ENCODE measurements at places on chromosomes 4 and X. TPM values are rescaled to one million over a fixed set of nuclear protein-coding genes. Genes with fewer than 3 reads are reported as not detected.

GRCh38 chr4:167555338-167556022 is 321.2 kb upstream of the SPOCK3 start:
- DNase-seq: no peak

DNA sequence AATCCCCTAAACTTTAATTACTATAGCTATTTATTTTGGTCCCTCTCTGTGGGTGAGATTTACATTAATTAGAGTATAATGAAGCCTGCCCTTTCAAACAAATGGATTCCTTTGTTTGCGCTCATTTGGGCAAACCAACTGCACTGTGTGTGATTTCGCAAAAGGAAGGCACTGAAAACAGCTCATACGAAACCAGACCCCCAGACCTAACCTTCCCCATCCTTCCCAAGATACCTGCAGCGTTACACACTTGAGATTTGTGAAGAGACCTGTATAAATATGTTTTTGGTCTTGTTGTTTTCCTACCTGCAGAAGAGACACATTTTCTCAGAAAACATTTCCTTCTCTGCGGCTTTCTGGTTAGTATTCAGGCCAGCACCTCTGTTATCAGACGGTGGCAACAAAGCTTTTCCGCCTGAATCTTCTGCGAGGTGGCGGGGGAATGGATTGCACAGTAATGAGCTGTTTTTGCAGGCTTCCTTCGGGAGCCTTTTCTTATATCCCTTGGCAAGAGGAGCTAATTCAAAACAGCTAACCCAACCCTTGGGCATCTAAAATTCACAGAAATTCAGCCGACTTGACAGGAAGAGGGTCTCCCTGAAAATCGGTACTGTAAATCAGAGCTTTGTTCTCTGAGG is 47.6 kb downstream of the CBLL2 start:
- DNase-seq: no peak

GRCh38 chrX:47960406-47960805 is 43.4 kb downstream of the ZNF182 start:
- DNase-seq: no peak

GRCh38 chr4:74206088-74206825 is 48.3 kb downstream of the MTHFD2L start:
- DNase-seq: no peak

GRCh38 chr4:182137343-182137742 is 105.9 kb upstream of the TENM3 start:
- no peak for DNase-seq

DNA sequence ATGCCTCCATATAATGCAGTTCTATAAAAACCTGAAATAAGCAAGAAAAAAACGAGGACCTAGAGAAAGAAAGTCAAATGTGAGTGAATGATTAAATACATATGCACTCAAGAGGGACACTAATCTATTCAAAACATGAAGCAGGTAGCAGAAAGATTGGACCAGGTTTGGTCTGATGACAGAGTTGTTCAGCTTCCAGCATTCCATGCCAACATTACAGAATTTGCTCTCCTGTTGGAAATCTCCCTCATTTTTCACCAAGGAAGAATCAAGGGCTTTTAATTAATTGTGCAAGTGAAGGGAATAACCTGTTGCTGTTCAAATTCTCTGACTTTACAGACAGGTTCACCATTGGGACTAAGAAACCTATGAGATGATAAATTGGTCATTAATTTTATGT is 379.0 kb upstream of the RASGEF1B start:
- no peak for DNase-seq

DNA sequence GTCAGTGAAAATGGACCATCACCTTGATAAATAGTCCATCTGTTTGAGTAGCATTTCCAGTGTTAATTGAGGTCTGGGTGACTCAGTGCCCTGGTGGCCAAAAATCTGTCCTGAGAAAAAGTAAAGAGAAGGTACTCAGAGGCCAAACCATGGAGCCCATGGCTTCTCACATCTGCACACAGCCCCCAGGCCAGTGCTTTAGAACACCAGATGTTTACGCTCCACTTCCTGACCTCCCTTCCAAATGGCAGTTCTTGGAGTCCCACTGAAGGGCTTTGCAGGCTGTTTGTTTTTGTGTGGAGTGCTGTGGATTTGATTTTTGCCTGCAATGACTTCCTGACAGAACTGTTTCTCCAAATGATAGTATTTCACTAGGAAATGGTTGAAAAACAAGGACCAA is 60.2 kb upstream of the GPC4 start:
- DNase-seq: no peak

DNA sequence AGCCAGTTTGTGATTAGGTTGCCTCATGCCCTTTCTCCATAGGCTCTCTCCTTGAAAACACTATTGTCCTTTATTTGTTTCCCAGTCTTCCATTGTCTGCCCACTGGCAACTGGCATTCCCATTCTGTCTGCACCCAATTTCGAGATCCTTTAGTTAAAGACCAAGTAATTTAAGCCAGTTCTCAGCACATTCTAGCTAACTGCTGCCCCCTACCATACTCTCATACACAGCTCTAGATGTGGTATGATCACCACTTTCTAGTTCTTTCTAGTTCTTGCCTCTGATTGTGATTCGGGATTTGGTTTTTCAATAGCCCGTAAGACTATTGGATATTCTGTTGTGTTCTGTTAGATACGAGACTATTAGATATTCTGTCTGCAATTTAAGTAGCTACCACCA is 135.8 kb upstream of the TRPC5 start:
- DNase-seq: no peak

GRCh38 chr4:73596001-73596400 is 24.2 kb downstream of the RASSF6 start:
- DNase-seq: no peak

GRCh38 chr4:2168469-2169319 is 73.2 kb downstream of the HAUS3 start:
- DNase-seq: no peak

- no peak for DNase-seq
Observed at GRCh38 chrX:41391606-41392005, 55.5 kb upstream of the NYX start.

- no peak for DNase-seq
Observed at GRCh38 chr4:159540501-159540900, 437.6 kb downstream of the RAPGEF2 start.

GRCh38 chrX:79161655-79162054 is 17.2 kb downstream of the GPR174 start:
- DNase-seq: no peak

DNA sequence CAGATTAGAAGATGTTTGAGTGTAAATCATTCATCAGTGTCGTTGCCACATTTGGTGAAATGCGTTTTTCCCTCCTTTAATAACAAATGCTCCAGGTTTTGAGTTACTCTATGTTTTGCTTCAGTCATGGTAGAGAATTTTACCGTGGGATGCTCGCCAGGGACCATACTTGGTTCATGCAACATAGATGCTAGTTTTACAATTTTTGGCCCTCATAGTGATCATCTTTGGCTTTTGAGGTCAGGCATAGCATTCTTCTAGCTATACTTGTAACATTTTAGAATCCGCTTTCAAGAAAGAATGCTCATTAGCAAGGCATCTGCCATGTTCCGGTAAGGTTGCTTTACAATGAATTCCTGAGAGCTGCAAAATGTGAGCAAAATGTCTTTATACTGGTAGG is 147.2 kb downstream of the SPCS3 start:
- no peak for DNase-seq

DNA sequence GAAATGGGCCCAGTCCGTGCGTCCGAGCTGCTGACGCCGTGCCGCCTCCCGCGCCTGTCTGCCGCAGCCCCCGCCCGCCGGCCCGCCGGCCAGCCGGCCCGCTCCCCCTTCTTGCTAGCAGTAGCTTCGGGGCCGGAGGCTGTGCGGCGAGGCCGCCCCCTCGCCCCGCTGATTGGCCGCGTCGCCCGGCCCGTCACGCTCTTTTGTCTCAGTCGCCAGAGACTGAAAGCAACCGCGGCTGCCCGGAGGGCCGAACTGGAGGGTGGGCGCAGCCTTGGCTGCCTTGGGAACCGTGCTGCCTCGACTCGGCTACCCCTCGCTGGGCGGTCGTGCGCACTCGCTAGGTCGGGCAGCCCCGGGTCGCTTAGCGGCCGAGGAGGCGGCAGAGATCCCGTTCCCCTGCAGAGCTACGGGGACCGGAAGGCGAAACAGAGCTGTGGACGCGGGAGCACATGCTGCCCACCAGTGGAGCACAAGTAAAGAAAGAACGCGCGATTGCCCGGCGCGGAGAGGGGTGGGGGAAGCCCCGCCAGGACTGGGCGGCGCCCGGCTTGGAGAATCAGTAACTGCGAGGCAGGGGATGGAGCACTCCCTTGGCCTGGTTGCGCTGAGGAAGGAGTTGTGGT is at the start of gene ZCCHC18:
Gene ZCCHC18 (plus strand): TSS at position 198 of the 626 bp plus-strand sequence. CDS start 1,589 bp downstream, outside the sequence.
- no peak for DNase-seq

DNA sequence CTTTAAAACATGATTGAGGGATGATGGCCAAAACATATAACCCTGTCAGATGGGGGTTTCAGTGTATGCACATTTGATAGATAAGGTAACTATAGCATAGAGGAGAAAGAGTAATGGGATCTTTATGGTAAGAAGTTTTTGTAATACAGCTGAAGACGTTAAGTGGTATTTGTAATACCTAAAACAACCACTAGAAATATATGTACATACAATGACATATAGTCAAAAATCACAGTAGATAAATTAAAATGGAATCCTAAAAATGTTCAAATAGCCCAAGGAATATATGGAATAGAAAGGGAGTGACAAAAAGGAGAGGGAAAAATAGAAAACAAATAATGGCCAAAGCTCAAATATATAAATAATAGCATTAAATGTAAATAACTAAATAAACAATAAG is 371.3 kb upstream of the FSTL5 start:
- DNase-seq: no peak

DNA sequence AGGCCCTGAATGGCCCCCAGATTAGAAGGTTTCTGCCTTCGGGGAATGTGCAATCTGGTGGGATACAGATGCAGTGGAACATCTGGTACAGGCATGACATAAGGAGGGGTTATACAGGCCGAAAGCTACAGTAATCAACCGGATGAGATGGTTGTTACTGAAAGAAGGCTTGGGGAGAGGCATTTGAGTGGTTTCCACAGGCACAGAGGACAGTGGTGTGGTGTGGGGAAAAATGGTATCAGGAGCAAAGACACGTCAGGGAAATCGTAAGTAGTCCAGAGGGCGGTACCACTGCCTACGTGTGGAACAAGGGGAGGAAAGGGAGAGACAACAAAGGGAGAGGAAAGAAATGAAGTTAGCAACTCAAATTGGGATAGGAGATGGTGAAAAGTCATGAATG is 3.0 kb downstream of the PDLIM3 start:
- no peak for DNase-seq

GRCh38 chr4:162016991-162017390 is 146.8 kb downstream of the FSTL5 start:
- no peak for DNase-seq

DNA sequence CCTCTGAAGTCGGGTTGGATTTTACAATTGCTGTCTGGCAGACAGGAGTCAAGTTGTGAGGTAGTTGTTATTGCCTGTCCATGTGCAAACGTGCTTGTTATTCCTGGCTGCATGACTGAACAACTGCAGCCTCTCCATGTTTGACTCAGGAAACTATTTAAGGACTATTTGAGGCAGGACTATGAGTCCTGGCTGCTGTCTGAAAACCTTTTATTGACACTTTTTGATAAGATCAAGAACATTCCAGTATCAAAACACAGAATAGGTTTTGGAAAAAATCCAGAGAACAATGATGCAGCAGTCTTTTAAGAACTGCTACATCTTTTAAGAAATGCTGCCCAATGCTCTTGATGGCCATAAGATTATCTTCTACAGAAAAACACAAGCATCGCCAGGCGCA is 10.0 kb upstream of the SPRY1 start:
- DNase-seq: no peak

DNA sequence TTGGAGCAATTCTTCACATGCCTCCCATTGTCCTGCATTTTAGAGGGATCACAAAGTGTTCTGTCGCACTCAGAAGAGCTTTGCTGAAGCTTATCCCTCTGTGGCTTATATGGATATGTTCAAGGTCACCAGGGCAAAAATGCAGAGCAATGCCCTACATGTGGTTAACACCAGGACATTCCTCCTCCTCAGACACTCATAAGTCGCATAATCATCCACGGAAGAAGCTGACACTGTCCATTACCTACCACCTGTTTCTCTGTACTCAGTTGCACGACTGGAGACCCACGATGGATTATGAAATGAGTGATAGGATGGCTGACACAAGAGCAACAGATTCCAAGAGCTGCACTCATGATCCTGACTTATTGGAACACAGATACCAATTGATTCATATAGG is 68.7 kb upstream of the PRDX4 start:
- no peak for DNase-seq

DNA sequence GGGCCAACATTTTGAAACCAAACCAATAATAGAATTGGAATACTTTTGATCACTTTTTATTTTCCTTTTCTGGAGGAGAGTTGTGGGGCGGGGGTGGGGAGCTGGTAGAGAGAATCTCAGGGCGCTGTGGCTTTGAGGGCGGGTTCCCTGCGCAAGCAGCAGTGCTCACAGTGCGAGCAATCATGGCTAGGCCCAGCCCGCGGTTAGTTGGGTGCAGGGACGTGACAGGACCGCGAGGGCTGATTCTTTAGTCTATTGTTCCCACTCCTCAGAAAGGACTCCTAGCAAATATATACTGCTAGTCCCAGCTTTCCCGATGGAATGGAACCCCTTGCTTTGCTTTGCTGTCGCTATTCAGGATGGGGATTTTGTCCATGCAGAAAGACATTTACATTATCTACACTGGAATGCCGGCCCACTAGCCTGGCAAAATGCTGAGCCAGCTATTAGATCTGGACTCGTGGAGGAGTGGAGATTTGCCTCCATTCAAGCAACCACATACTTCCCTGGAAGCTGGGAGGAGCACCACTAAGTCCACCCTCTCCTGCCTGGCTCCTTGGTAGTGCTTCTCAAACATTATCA is 23.9 kb upstream of the APLN start:
- DNase-seq: no peak

UGT2B10 gene
- not detected for total RNA-seq

CENPVL2 gene
- total RNA-seq: not detected

TKTL2 gene
- total RNA-seq: not detected

CXorf49B gene
- not detected for total RNA-seq

SYTL5 gene
- 0.25 TPM for total RNA-seq

RBM47 gene
- 286 TPM for total RNA-seq

IGSF1 gene
- total RNA-seq: 0.86 TPM

PABPC4L gene
- 0.26 TPM for total RNA-seq

CXCR3 gene
- total RNA-seq: not detected

BTC gene
- 48.1 TPM for total RNA-seq

DMP1 gene
- not detected for total RNA-seq
